ENCODE measurements at places on chromosomes 4 and X.

DNA sequence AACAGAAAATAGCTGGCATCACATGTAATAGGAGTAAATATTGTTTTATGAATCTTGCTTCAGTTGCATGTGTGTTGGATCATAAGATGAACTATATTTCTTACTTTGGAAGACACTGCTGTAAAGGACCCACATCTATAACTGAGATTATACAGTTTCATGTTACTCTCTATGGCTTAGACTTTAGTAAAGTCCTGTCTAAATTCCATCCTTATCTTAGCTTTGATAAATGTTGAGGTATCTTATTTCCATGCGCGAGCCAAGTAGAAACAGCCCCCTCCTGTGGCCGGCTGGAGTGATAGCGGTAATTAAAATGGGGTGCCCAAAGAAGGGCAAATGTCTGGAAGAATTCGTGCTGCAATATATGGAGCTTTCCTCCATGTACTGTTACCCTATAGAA, 43.0 kb downstream of the CCDC158 start:
- ATAC-seq, result peak; percentile 77

- ATAC-seq, result no peak
Observed at GRCh38 chr4:1177274-1178141, 5.1 kb upstream of the SPON2 start.

DNA sequence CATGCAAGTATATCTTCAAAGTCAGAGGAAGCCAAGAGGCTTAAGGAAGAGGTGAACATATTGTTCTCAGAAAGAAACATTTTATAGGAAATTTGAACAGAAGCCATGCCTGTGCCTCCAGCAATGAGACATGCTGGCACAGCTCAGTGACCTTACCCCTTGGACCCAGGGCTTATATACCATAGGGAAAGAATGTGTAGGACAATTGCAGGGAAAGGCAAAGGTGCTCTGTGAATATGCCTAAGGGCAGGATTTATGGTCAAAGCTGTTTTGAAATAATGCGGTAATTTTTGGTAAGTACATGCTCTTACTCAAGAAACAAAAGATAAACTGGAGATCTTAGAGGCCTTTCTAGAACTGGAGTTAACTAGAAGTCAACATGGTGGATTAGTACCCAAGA, 568.8 kb downstream of the GRID2 start:
- ATAC-seq, result no peak

- ATAC-seq, result no peak
Observed at GRCh38 chr4:90572996-90573395, 445.8 kb downstream of the CCSER1 start.

DNA sequence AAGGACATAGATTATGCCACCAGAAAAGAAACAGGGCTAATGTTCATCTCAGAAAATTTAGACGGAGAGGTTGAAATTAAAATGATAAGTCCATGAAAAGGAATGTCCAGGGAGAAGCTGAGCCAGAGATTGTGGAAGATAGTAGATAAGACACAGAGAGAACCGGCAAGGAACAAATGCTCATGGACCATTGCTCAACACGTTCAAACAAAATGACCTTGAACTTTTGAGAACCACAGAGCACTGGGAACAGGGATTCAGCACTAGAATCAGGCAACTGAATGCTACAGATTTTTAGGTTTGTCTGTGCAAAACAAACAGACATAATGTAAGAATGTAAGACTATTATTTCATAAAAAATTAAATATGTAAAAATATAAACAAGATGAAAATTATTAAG, 206.3 kb downstream of the PDGFC start:
- no peak for ATAC-seq

DNA sequence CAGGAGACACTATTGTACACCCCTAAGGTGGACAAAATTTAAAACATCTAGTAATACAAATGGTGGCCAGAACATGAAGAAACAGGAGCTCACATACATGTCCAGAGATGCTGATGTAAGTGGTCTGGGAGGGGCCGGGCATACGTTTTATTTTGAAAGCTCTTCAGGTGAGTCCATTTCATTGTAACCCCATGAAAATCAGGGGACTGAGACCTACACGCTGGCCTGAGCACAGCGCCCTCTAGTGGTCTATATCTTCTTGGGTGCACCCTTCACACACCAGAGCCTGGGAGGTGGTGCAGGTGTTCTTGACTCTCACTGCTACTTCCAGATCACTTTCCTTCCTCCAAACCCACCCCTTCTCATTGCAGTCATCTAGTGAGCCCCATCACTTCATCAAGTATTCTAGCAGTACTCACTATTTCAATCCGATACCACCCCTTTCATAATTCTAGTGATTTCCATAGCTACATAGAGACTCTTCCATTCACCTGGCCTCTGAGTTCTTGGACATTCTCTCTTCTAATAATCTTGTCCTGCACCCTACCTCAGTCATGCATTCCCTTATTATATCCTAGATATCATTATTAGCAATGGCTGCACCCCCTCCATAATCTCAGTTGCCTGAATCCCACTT, 4.3 kb upstream of the TLR6 start:
- peak; percentile 60 for ATAC-seq

- ATAC-seq, result peak; percentile 46
Observed at GRCh38 chrX:9670136-9670814, 95.4 kb downstream of the GPR143 start.

DNA sequence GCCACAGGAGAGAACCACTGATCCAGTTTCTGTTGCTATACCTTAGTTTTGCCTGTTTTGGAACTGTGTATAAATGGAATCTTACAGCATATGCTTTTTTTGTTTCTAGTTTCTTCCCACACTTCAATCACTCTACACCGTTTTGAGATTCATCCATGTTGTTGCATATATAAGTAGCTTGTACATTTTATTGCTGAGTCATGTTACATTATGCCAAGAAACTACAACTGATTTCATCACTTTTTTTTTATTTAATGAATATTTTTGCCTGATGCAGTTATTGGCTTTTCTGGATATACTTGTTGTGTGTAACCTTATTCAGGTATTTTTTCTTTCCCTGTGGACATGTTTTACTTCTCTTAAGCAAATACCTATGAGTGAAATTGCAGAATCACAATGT, 1135.9 kb downstream of the RAPGEF2 start:
- ATAC-seq, result no peak

DNA sequence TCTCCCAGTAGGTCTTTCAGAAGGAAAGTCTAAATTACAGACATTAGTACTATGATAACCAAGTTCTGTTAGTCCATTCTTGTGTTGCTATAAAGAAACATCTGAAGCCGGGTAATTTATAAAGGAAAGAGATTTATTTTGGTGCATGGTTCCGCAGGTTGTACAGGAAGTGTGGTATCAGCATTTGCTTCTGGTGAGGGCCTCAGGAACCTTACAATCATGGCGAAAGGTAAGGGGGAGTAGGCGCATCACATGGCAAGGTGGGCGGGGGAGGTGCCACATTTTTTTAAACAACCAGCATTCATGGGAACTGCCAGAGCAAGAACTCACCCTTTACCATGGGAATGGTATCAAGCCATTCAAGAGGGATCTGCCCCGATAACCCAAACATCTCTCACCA, 26.2 kb upstream of the USP46 start:
- ATAC-seq, result no peak

GRCh38 chr4:149738156-149738555, 77.5 kb downstream of the IQCM start:
- ATAC-seq, result no peak

GRCh38 chr4:148330724-148331123, 111.5 kb downstream of the NR3C2 start:
- no peak for ATAC-seq

- no peak for ATAC-seq
Observed at GRCh38 chrX:29852767-29853166, 362.6 kb upstream of the MAGEB2 start.

DNA sequence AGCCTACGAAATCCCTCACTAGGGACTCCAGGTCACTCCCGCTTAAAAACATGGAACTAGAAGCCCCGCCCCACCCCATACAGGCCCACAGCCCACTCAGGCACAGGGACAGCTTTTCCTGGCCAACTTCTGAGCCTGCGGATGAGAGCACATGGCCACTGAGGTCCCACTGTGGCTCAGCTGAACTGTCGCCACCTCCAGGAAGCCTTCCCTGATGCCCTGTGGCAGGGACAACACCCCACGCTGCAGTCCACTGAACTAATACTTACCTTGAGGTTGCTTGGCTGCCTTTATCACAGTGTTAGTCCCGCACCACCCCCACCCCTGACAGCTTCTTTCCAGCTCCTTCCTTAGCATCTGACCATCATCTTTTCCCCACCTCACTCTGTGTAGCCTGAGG, 39.3 kb upstream of the MAN2B2 start:
- no peak for ATAC-seq

DNA sequence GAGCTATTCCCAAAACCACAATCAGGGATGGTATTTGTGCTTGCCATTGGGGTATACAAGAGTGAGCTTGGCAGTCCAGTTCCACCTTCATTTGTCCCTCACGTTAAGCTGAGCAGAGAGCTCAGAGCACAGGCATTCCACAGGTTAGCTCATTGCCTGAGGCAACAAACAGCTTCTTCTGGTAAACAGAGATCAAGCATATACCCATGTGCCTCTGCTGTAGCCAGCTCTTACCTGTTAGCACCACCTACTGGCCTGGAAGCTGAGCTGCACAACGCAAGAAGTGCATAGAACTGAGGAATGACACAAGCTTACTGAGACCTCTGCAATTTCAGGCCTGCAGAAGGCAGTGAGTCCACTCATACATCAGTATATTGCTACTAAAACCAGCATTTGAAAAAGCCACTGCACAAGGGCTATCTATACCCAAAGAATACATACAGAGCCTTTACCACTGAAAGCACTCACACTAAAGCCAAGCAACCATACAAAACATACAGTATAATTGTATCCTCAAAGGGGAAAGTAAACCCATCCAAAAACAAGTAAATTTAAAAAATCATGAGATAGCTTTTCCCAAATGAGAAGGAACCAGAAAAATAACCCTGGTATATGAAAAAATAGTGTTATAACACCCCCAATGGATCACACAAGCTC, 258.3 kb upstream of the GABRA2 start:
- peak; percentile 79 for ATAC-seq

DNA sequence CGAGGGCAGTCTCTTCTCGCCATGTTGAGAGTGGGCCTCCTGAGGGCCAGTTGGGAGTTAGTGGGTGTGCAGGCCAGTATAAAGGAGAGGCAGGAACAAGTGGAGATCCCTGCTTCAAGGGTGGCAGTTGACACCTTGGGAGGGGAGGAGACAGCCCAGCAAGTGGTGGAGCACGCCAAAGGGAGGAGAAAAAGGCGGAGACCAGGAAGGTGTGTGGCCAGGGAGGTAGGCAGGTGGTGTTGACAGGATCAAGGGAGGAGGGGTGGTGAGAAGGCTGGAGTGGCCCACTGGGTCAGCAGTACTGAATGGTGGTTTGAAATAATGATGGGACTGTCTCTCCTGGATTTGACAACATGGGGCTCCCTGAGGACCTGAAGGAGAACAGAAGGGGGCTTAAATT, 32.6 kb downstream of the ZNF185 start:
- no peak for ATAC-seq

GRCh38 chr4:11497212-11497806, 68.6 kb upstream of the HS3ST1 start:
- ATAC-seq, result no peak

GRCh38 chr4:110610940-110611831, 11.7 kb downstream of the PITX2 start:
- ATAC-seq, result peak; percentile 24

DNA sequence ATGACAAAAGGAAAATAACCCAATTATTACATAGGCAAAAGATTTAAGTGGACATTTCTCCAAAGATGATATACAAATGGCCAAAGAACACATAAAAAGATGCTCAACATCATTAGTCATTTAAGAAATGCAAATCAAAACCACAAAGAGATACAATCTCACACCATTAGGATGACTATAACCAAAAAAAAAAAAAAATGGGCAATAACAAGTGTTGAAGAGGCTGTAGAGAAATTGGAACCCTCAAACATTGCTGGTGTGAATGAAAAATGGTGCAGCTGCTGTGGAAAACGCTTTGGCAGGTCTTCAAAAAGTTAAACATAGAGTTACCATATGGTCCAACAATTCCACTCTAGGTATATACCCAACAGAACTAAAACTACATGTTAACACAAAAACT, 5.6 kb upstream of the PRDX4 start:
- no peak for ATAC-seq

GRCh38 chr4:52904421-52904820, 42.3 kb downstream of the RASL11B start:
- ATAC-seq, result no peak

- peak; percentile 30 for ATAC-seq
Observed at GRCh38 chr4:112637552-112637866, 566 bp downstream of the LARP7 start.

DNA sequence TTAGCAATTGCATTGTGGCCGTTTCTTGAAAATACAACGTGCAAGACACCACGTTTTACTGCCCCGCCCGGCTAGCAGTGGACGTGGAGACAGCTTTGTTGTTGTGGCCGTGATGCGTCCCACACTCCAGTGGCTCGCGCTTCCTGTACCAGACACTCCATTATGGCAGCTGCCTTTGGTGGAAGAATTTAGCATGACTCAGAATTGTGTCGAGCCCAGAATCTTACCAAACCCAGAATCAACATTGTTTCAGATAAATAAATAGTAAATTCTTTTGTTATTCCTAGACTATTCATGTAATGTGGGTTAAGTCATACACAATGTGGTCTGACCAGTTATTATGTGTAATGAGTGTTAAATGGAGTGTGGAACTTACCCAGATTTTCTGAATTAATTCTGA, 25.3 kb upstream of the S100P start:
- no peak for ATAC-seq

- ATAC-seq, result peak; percentile 91
Observed at GRCh38 chrX:103356130-103356798, at the start of gene TCEAL9. TCEAL9 (plus strand) TSS chrX:103356506; CDS start chrX:103357685, 1,179 bp downstream.

GRCh38 chr4:119027811-119028210, 107.8 kb upstream of the MYOZ2 start:
- no peak for ATAC-seq

DNA sequence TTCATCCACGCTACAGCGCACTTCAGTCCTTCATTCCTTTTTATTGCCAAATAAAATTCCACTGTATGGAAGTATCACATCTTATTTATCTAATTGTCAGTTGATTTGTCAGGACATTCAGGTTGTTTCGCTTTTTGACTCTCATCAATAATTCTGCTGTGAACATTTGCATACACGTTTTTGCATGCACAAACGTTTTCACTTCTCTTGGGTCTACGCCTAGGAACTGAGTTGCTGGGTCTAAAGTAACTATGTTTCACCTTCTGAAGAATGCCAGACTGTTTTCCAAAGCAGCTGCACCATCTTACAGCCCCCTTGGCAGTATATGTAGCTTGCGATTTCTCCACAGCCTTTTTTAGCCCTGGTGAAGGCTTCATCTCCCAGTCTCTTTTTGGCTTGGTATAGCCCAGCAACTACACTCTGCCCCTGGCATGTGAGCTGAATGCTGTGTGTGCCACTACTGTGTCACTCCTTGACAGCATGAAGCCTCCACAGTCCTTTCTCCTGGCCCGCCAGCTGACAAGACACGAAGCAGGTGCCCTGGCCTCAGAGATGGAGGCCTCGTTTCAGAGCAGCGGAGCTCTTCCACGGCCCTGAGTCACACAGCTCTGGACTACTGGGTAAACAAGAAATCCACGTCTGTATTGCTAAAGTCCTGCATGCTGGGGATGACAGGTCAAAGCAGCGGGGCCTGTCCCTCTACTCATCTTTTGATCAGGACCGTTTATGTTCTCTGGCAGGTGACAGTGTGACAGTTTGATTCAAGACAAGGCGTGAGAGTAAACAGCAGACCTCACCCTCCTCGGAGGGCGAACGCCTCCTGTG, 75.5 kb downstream of the NSUN7 start:
- ATAC-seq, result no peak

All from SK-N-SH treated with all-trans-retinoic acid at 6 μM for 48 hours (cell line).